ENCODE measurements at places on chromosomes 5 and 9.
A peak's percentile ranks its signal among the peaks of the same experiment; 100 is the strongest.

DNA sequence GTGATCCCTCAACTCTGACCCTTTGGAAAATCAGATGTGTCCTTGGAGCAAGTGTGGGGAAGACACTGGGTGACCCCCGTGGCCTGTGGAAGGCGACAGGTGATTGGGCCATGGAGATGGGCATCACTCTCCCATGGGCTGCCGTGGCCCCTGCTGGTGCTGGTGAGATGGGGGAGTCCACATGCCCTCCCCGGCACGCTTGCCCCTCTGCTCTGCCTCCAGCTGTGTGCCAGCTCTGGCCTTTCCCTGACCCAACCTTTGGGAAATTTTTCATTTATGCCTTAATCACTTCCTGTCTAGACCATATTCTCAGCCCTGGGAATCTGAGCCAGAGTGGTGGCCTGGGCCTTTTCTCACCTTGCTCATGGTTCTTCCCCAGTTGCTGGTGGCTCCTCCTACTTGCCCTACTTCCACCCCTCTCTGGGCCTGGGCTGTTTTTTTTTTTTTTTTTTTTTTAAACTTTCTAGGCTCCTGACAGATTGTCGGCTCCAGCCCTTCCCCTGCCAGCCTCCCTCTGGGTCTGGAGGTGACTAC lies 56.6 kb downstream of the RGS3 start:
- peak; percentile 37 for DNase-seq

- no peak for DNase-seq
Observed at GRCh38 chr5:31283326-31283725, 89.8 kb downstream of the CDH6 start.

GRCh38 chr9:120928015-120928482 lies 1.5 kb upstream of the TRAF1 start:
- no peak for DNase-seq

DNA sequence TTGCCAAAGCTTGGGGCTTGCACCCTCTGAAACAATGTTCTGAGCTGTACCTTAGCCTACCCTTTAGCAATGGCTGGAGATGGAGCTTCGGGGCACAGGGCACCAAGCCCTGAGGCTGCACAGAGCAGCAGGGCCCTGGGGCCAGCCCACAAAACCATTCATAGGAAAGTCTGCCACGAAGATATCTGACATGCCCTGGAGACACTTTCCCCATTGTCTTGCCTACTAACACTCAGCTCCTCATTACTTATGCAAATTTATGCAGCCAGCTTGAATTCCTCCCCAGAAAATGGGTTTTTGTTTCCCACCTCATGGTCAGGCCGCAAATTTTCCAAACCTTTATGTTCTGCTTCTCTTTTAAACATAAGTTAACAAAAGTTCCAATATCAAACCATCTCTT lies 105.7 kb downstream of the DTWD2 start:
- DNase-seq, result no peak

GRCh38 chr9:109171926-109172325 lies 4.9 kb upstream of the FRRS1L start:
- no peak for DNase-seq

DNA sequence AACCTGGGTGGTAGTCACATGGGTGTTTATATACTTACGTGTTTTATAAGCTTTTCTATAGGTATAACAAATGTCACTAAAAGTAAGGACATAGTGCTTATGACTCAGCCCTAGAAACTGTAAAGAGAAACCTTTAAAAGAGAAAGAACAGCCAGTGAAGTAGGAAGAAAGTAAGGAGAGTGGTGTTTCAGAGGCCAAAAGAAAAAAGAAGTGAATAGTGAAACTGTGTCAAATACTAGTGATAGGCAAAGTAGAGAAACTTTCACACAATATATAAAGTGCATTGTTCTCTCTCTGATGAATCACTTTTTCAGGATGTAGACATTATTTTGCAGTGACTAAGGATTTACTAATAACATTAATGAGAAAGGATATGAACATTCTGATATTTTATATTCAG lies 74.2 kb upstream of the SUSD1 start:
- DNase-seq, result no peak

GRCh38 chr9:20356403-20357036 lies 265.8 kb downstream of the MLLT3 start:
- DNase-seq, result peak; percentile 45

DNA sequence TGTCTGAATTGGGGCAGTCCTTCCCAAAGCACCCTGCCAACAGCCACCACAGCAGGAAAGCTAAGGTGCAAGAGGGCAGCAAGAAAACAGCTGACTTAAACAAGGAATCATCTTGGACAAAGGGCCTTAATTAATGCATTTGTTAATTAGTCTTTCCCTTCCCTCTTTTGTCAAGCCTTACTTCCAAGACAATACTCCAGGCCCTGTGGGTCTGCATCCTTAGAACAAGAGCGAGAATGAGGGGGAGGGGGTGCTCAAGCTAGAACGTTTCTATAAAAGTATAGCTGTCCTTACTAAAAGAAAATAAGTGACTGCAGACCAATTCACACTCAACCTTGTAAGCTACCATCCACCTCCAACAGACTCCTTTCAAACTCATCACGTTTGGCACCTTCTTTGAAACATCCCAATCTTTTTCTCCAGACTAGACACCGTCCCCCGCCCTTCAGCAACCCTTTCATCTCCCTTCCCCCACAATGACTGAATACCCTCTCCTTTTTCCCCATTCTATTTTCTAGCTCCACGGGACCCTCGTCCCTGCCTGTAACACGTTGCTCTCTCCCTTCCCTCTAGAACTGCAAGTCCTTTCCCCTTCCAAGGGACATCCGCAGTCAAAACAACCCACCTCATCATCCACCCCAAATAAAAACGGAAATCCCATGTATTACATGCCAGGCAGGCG lies 85.7 kb upstream of the RNF38 start:
- DNase-seq, result peak; percentile 2

DNA sequence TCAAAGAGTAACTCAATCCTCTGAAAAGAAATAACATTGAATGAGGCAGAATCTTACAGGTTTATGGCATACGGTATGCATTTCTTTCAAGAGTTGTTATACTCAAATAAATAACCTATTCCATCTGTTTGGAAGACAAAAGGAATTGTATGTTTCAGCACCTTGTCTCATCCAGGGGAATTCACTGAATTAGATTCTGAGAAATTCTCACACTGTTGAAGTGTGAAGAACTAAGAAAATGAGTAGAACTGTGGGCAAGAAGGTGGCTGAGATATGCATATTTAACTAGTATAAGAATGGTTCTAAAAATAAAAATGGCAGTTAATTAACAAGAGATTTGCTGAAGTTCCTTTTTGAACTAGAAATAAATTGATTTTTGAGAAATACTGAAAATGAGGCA lies 279.3 kb upstream of the DAP start:
- DNase-seq, result no peak

GRCh38 chr5:74412066-74412465 lies 228.5 kb downstream of the ENC1 start:
- no peak for DNase-seq

GRCh38 chr5:14925326-14925725 lies 53.7 kb upstream of the ANKH start:
- DNase-seq, result no peak

- DNase-seq, result no peak
Observed at GRCh38 chr5:10743526-10743925, 17.5 kb downstream of the DAP start.

DNA sequence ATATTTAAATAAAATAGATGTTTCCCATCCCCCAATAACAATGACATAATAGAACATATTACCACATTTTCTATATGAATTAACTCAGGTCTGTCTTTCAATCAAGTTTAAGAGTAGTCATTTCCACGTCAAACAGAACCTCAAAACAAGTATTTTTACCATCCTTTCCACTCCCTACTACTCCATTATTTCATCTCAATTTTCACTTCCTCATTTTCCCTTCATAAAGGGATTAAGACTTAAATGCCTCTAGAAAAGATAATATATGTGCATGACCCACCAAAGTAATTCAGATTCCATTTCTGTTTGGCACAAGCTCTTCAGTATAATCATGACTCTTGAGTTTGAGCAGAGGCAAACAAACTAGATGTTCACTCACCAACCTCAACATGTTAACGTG lies 40.4 kb downstream of the ELOVL7 start:
- no peak for DNase-seq

GRCh38 chr9:108270561-108270960 lies 585.2 kb downstream of the ACTL7B start:
- DNase-seq, result no peak

DNA sequence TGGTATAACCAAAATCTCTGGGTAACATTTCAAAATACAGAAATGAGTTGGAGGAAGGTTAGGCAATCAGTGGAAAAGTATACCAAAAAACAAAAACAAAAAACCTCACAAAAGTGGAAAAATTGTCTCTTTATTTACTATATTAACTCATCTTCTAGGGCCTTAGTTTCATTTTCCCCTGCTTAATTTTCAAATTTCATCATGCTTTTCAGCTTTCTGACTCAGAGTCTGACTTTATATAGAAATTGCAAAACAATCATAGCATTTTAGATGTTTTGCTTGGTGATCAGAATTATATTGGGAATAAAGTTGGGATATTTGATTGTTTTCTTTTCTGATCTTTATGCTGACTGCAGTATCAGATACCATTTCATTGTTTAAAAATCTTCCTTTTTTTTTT lies 257.0 kb upstream of the PRR16 start:
- DNase-seq, result no peak

DNA sequence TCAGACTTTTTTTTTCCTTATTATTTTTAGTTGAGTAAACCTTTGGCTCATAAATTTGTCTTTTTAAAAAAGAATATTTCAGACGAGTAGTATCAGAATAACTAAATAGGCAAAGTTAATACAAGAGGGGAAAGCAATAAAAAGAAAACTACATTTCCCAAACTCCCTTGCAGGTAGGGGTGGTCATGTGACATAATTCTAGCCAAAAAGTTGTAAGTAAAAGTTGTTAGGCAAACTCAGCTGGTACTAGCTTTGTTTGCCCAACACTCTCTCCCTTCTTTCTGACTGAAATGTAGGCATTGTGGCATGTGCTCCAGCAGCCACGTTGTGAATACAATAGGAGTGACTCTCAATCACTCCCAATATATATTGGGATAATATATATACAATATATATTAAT lies 20.9 kb downstream of the GIN1 start:
- no peak for DNase-seq

- no peak for DNase-seq
Observed at GRCh38 chr5:6847870-6848269, 134.6 kb downstream of the TENT4A start.

DNA sequence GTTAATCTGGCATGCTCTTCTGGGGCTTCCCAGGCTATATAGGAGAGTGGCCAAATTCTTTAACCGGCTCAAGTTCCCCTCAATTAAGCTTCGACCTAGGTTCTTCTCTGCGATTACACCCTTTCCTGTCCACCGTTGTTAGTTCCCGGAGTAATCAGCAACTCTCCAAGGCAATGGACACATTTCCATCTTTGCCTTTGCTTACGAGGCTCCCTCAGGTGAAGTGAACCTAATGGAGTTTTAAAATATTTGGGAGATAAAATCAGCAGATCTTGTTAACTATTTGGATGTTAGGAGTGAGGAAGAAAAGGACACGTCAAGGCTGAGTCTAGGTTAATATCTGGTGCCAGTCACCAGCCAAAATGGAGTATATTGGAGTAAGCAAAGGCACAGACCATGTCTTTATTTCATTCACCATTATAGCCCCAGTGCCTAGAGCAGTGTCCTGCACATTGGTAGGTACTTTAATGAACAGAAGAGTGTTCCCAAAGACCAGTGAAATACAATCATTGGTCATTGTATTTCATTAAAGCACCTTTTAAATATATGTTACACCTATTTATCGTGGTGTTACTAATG lies 515 bp downstream of the UTP15 start:
- DNase-seq, result no peak

- DNase-seq, result no peak
Observed at GRCh38 chr5:35762368-35762767, 94.3 kb upstream of the IL7R start.

DNA sequence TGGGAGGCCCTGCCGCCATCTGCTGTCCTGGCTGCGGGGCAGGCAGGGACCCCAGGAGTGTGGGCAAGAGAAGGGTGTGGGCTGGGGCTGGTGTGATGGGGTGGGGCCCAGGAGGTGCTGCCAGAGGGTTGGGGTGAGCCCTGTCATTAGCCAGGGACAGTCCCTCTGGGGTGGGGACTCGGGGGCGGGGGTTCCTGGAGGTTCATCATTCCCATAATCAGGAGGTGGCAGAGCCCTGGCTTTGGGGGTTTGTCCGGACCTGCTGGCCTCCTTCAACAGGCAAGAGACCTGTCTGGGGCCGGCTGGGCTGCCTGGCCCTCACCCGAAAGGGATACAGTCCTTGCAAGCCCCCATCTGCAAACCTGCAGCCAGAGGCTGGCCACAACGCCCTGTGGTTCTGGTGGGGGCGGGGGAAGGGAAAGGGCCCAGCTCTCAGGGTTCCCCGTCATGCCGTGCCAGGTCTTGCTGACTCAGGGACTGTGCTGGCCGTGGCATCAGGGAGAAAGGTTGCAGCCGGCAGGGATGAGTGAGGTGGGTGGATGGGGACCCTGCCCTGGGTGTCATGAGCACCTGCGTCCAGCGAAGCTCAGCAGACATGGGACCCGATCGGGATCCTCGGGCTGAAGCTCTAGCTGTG lies 65.2 kb downstream of the MRPL36 start:
- no peak for DNase-seq

GRCh38 chr5:98975223-98975622 lies 46.4 kb upstream of the CHD1 start:
- DNase-seq, result no peak

- no peak for DNase-seq
Observed at GRCh38 chr9:122097679-122098315, 4.7 kb upstream of the TTLL11 start.

DNA sequence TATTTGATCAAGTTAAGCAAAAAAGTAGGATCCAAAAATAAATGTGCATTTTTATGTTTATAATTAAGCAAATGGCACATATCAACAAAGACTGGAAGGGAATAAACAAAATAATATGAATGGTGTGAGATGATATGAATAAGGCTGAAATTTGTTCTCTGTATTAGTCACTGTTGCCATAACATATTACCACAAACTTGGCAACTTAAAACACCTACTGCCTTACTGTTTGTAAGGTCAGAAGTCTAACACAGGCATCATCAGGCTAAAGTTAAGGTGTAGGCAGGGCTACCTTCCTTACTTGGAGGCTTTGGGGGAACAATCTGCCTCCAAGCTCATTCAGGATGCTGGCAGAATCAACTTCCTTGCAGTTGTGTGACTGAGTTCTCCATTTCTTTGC lies 19.3 kb downstream of the PGGT1B start:
- DNase-seq, result no peak

- no peak for DNase-seq
Observed at GRCh38 chr9:87029905-87030304, 82.6 kb upstream of the GAS1 start.

- DNase-seq, result no peak
Observed at GRCh38 chr5:96257904-96258303, 175.1 kb downstream of the PCSK1 start.

- DNase-seq, result no peak
Observed at GRCh38 chr5:95859661-95860060, 37.1 kb upstream of the GLRX start.

GRCh38 chr5:180652771-180653170 lies 3.4 kb upstream of the FLT4 start:
- no peak for DNase-seq

DNA sequence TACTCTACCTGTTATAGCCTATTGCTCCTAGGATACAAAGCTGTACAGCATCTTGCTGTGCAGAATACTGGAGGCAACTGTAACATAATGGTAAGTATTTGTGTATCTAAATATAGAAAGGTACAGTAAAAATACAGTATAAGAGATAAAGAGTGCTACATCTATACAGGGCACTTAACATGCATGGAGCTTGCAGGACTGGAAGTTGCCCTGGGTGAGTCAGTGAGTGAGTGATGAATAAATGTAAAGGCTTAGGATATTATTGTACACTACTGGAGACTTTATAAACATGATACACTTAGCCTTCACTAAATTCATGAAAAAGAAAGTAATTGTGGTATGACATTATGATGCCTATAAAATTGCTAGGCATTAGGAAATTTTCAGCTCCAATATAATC lies 65.5 kb upstream of the OSMR start:
- DNase-seq, result no peak

All from activated T-cell treated with anti-CD3 and anti-CD28 coated beads for 24 hours (primary cell).